ENCODE measurements at places on chromosomes 13 and 19. TPM values are rescaled to one million over a fixed set of nuclear protein-coding genes. Genes with fewer than 3 reads are reported as not detected.

GRCh38 chr13:75481176-75482069, 546 bp downstream of the TBC1D4 start:
- DNase-seq = peak; percentile 46

GRCh38 chr19:44747739-44748425, 626 bp upstream of the BCL3 start:
- DNase-seq = peak; percentile 69

DNA sequence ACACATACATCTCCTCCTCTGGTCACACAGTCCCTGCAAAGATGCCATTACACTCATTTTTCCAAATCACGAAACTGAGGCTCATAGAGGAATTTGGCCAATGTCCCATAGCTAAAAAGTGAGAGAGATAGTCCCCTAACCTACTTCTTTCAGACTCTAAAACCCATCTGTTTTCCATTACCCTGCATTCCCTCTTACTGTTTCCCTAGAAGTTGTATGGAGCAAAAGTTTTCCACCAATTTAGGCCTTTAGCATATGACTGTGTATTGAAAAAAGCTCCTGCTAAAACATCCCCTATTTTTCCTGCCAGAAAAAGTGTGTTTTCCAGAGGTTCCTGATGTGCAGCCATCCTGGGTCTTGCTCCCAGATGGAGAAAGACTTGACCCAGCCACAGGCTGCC, 16.3 kb downstream of the SERP2 start:
- no peak for DNase-seq

- DNase-seq = no peak
These were observed 25.0 kb downstream of the ITM2B start for GRCh38 chr13:48258002-48258401.

- DNase-seq = no peak
These were observed 41.7 kb upstream of the CEACAM20 start for GRCh38 chr19:44570984-44571684.

Gene LRRC25
- polyA plus RNA-seq = 2.2 TPM

Gene ZNF730
- polyA plus RNA-seq = not detected

Measured in heart right ventricle (tissue), 16 donors.